ENCODE measurements at places on chromosomes 5 and 9.

DNA sequence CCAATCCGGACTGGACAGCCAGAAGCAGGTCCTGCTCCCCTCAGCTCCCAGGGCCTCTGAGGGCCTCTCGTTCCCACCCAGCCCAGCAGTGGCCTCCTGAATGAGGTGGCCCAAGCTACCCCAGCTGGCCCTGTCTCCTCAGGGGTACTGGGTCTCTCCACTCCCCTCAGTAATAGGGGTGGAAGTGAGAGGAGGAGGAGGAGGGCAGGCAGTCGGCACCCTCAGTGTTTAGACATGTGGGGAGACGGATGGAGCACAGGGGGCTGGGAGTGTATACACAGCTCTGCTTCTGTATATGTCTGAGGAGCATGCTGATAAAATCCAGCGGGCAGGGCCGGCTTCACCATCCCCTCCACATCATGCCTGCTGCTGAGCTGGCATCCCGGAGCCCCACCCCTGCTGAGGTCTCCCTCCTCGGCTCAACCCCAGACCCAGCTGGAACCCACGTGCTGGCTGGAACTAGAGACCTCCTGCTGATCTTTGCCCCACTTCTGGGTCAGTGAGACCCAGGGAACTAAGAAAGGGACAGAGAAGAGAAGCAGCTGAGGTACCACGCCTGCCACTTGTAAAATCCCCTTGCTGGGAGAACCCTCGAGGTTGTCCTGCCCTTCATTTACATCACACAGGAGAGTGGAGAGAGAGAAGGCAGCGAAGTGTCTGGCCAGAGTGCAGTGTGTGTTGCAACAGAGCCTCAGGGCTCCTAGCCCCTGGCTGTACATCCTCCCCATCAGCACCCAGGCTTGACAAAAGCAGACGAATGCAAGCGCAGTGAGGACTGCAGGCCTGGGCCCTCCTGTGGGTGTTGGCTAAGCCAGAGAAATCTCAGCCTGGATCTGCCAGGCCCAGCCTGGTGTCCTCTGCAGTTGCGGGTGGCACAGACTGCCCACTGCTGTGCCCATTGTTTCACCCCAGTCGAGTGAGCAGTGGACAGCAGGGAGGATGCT lies 77.5 kb downstream of the PSD2 start:
- no peak for DNase-seq

- no peak for DNase-seq
Measured at GRCh38 chr9:130470950-130471349, 26.2 kb downstream of the ASS1 start.

DNA sequence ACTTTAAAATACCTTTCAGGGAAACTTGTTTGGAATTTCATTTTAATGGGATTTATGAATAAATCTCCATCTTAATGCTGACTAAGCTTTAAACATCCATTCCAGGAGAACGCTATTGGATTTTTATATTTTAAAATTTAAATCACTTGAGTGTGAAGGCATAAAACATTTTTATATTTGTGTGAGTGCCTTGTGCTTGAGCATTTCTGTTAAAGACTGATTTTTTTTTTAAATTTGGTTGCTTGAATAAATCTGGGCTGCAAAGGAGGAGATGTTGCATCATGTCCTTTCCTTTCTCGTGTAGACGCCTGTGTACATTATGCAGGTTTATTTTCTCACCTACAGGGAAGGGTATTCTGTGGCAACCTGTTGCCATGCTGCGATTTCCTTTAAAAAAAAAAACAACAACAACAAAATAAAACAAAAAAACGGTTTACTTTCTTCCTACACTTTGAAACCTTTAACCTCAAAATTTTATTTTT lies 108.1 kb downstream of the ZNF462 start:
- DNase-seq, result no peak

- no peak for DNase-seq
Measured at GRCh38 chr5:9445826-9446388, 100.0 kb downstream of the SEMA5A start.

GRCh38 chr5:161847941-161848391 lies at the start of gene GABRA1:
Gene GABRA1, plus strand, starts transcription at chr5:161848120. Its CDS starts 2,691 bp downstream, at chr5:161850811.
- no peak for DNase-seq

GRCh38 chr9:107960916-107961315 lies 471.3 kb upstream of the KLF4 start:
- no peak for DNase-seq

Data from KBM-7 (cell line).